Activated naive CD8-positive, alpha-beta T cell treated with anti-CD3 and anti-CD28 coated beads, Interleukin-2, amount 50 U/mL, for 16 hours (primary cell): ENCODE measurements at places on chromosomes 3 and 15.

- DNase-seq = no peak
Observed at GRCh38 chr3:3196148-3196861, 16.8 kb upstream of the CRBN start.

DNA sequence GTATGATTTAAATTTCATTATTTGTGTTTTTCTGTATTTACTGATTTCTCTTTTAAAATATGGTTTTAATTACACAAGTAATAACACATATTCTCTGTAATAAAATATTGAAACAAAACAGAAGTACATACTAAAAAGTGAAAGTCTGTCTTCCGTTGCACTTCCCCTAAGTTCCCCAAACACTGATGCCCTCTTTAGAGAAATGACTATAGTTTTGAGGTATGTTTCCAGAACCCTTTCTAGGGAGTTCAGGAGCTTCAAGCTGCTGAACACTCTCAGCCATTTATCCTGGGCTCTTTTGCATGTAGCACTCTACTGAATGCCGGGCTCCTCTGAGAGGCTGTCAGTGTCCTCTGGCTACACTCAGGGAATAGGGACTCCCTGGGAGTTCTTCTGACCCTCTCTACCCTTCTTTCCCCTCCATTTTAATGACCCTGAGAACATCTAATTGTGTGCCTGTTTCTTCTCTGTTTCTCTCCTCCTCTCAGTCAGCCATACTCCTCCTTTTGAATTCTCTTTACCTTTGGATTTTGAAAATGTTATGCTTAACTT is 60.4 kb upstream of the KCNAB1 start:
- DNase-seq = no peak

DNA sequence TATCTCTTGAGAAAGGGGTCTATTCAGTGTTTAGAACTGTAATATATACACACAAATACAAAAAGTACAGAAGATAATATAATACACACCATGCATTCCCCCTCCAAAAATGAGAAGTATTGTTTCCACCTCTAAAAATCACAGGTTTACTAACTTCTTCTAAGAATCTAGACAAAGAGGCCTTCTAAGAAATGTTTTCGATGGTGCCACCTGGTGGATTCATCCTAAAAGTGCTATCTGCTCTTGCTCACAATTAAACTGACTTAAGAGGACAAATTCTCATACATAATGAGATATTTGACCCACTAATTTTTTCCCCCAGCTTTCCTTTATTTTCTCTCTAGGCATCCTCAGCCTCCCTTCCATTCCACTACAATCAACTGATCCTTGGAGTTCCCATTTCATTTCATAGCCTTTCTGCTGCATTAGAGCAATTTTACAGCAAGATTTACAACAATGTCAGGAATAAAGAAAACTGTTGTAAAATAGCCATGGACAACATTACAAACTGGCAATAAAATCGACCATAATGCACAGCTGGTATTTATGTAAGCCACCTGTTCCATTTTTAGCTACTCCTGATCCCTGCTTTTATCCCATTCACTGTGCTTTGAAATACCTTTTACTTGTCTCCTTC is 124.6 kb downstream of the ARRDC4 start:
- no peak for DNase-seq

DNA sequence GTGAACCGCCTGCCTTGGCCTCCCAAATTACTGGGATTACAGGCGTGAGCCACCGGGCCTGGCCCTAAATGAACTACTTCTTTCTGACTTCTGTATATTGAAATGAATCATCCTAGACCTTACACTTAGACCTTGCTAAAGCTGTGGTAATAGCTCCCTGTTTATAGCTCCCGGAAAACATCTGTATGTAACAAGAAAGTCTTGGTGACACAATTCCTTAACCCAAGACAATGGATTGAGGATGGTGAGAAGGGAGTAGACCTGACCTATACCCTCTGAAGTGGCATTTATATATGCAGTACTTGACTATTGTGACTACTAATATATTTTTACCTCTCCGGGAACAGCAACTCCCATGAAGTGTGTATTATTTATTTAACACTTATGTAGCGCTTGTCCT is 48.0 kb upstream of the TBL1XR1 start:
- DNase-seq = no peak

DNA sequence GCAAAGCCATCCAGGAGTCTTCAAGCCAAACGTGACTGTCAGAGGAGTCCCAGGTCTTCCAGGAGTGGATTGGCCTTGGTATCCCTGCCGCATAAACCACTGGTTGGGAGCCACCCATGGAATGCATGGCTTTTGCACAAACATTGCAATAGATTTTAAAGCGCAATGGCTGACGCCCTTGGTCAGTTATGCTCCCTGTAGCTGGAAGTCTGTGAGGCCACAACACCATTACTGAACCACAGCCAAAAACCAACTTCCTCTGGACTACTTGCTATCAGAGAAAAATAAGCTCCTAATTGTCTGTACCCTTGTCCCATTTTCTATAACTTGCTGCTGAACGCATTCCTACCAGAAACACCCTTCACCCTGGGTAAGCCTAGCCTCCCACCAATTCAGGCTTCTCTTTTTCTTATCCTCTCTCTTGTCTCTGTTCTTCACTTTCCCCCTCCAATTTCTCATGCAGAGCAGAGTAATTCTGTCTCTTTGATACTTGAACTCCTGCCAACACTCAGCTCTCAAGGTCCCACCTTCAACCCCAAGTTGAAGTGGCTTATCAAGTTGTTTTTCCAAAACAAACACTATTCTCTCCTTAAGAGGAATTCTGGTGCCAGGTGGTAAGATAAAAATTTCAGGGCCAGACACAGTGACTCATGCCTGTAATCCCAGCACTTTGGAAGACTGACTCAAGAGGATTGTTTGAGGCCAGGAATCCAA is 176.4 kb upstream of the UBE2E1 start:
- no peak for DNase-seq

DNA sequence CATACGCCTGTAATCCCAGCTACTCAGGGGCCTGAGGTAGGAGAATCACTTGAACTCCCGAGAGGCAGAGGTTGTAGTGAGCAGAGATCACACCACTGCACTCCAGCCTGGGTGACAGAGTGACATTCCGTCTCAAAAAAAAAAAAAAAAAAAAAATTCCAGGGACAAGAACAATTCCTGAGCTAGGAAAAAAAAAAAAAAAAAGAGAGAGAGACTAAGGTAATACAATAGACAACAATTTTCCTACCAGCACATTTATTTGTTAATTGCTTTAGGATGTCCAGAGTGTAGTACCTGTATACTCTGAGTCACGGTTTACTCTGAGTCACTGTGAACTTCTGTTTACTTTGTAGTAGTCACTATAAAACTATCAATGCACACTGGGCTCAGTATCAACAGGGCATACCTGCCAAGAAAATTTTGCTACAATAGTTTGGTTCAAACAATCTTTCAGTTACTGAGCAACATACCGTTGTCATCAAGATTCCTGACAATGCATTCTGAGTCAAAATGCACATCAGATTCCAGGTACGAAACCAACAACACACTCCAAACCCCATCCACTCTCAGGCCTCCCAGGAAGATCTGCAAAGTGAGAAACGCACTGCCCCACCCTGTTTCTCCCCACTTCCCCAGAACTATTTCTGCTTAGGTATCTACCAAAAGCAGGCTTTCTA is 28.3 kb downstream of the IGF2BP2 start:
- DNase-seq = no peak

GRCh38 chr3:51501833-51502561 is 2.2 kb upstream of the DCAF1 start:
- peak; percentile 69 for DNase-seq

GRCh38 chr3:24222165-24222805 is 272.4 kb downstream of the THRB start:
- no peak for DNase-seq

GRCh38 chr15:77538027-77538451 is 94.7 kb downstream of the LINGO1 start:
- DNase-seq = no peak

- DNase-seq = no peak
Observed at GRCh38 chr15:88982304-88982945, 69.2 kb upstream of the MFGE8 start.

GRCh38 chr15:79197285-79197684 is 85.2 kb upstream of the ANKRD34C start:
- DNase-seq = no peak

- DNase-seq = no peak
Observed at GRCh38 chr15:85925649-85926237, 131.0 kb upstream of the KLHL25 start.

- no peak for DNase-seq
Observed at GRCh38 chr15:34582461-34583371, 735 bp downstream of the GOLGA8B start.

DNA sequence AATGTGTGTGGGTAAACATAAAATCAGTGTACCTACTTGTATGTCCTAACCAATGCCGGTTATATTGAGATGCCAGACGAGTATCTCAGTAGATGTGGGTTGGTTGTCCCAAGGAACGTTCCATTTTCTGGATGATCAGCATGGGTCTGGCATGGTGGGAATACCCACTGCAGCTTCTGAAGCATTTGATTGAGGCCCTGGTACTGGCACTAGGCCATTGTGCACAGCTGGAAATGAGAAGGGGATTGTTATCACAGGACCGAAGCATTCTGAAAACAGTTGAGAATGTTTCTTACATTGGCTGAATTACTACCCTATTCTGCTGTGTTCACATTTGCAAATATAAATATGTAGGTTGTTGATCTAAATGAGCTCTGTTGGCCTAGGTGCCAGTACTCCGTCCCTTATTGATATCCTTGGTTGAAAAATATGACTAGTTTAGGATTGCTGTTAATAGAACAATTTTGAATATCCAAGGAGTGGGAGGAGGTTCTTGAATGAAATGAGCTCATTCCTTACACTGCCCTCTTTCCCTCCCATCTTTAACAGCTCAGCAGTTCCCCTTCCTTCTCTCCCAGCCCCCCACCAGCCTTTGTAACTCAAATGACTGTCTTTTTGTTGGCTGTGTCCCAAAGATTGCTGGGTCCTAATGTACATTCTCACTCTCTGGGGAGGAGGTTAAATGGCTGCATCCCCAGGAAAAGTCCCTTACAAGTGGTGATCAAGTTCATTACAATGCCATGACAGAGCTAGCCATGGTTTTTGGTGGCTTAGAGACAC is 293.3 kb upstream of the TPM1 start:
- DNase-seq = no peak

DNA sequence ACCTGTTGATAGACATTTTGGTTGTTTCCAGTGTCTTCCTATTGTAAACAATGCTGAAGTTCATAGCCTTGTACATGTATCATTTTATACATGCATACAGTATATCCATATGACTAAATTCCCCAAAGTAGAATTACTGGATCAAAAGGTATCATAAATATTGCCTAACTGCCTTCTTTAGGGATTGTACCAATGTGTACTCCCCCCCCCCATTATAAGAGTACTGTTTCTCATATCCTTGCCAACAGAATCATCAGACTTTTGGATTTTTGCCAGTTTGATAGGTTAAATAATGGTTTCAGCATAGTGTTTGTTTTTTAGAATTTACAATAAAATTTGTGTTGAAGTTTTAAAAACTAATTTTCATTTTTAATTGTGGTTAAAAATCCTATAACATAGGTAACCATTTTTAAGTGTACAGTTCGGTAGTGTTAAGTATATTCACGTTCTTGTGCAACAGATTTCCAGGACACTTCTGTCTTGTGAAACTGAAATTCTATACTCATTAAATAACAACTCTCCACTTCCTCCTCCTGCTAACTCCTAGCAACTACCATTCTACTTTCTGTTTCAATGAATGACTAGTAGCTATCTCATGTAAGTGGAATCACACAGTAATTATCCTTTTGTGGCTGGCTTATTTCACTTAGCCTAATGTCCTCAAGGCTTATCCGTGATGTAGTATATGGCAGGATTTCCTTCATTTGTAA is 30.8 kb upstream of the MAP3K13 start:
- no peak for DNase-seq

GRCh38 chr3:197524128-197524527 is 31.6 kb downstream of the BDH1 start:
- no peak for DNase-seq

DNA sequence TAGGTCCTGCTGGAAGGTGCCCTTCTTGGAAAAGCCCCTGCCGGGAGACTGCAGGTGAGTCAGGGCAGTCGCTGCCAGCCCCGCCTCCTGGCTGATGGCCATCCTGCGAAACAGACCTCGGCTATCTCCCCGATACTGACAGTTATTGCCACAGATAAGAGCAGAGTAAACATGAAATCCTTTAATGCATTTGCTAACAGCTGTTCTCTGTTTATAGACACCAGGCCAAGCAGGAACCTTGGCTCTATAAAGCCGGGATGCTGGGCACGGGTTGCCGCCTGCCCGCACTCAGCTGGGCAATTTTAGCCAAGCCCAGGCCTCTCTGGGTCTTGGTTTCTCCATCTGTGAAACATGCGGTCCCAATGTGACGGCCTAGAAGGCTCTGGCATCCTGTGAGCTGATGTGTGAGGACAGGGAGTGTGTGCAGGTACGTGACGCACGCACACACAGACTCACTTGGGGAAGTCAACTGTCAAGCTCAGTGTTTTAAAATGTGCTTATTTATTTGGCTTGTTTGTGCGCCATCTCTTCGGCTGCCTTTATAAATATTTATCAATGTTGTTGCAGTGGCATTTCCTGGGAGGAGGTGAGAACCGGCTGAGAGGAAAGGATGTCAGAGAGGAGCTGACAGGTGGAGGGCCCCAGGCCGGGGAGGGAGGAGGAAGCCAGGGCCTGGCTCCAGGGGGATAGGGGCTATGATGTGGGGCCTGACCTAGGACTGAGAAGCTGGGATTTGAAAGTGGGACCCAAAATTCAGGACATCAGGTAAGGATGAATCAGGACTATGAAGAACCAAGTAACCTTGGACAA is 50.8 kb upstream of the PRR23E start:
- no peak for DNase-seq

DNA sequence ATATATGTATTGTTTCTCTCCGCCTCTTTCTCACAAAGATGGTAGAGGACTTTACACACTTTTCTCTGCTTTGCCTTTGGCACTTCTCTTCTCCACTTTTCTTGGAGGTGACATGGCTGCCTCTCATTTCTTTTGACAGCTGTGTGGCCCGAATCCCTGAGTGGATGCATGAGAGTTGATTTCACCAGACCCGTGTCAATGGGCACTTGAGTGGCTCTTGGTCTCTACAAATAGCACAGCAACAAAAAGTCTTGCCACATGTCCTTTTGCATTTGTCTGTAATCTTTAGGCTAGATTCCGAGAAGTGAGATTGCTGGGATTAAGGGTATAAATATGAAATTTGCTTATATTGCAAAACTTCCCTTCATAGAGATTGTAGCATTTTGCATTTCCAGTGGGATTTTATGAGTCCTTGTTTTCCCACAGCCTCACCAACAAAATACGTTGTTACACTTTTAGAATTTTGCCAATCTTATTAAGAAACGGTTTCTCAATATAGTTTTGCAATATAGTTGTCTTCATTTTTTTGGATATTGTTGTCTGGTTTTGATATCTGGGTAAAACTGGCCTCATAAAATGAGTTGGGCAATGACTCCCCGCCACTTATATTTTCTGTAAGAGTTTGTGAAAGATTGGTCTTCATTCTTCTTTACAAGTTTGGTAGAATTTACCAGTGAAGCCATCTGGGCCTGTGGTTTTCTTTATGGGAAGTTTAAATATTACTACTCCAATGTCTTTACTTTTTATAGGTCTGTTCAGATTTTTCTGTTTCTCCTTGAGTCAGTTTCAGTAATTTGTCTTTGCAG is 5.2 kb upstream of the TRPM1 start:
- no peak for DNase-seq

GRCh38 chr3:157083824-157084223 is 76.1 kb downstream of the CCNL1 start:
- DNase-seq = no peak
